ENCODE measurements at places on chromosomes 16 and 17.

DNA sequence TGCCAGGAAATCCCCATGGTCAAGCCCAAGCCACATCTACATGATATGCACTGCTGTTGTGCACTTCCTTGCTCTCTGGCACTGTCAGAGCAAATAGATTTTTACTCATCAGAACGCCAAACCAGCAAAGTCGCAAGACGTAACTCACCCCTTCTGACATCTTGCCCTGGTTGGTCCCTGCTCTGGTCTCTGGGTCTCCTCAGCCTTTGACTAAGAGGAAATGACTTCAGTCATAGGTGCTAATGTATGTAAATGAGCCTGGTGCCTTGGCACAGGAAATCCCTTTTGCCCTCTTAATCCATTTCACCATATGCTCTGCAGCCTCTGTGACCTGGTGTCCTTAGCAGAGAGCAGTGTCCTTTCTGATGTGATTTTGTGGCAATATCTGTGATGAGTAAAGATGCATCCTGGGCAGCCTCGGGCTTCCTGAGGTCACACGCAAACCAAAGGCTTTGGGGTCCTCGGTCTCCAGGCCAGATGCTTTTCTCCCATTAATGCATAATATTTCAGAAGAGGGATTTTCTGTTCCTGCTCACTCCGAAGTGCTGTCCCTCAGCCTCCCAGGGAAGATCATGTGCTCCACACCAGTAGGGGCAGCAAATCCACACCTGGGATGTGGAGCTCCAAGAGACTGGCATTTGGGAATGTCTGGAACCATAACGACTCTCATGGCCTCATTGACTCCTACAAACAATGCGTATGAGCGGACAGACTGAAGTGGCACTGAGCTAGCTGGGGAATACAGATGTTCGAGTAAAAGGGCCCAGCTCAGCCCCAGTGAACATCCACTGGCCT, 66.9 kb downstream of the GP2 start:
- DNase-seq: no peak

DNA sequence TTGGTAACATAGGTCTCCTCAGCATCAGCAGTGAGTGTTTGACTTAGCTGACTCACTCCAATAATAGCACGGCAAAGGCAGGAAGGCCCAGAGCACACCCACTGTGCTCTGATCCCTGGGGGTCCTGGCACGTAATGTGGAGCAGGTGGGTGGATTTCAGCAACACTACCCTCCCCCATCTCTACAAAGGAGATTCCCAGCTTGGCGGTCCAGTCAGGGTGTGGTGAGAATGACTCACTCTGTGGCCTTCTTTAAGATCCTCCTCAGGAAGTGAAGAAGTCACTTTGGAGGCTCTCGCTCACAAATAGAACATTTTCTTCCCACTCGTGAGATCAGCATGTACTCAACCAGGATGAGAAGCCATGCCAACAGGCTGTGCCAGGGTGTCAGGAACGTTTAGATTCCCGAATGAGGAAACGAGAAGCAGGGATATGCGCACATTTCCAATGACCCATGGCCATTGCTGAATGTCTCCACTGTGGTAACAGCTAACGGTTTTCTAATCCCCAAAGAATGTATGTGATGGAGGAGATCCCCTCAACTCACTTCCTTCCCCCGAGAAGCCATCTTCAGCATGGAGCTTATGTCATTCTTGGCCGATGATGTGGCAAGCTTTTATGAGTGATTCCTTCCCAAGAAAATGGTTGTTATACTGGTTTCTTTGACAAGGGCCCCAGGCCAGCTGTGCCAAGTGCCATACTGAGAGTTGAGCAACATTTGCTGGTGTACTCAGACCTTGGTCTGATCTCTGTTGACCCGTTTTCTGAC, 365.2 kb downstream of the C16orf95 start:
- no peak for DNase-seq

DNA sequence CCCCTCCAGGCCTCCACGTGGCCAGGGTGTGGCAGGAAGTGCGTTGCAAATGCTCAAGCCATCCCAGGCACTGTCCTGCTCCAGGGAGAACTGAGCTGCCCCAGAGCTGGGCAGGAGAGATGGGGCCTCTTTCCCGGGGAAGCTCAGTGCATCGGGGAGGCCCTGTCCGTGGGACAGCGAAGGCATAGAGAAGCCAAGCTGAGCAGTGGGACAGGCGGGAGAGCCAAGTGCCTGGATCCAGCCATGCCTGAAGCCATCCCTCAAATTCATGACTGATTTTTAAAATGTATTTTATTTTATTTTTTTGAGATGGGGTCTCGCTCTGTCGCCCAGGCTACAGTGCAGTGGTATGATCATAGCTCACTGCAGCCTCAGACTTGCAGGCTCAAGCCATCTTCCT, 25.4 kb upstream of the SSTR5 start:
- no peak for DNase-seq

- DNase-seq: no peak
These were observed 7.3 kb downstream of the DRC7 start for GRCh38 chr16:57701759-57702371.

- DNase-seq: no peak
These were observed 44.6 kb downstream of the GNA13 start for GRCh38 chr17:65011966-65012365.

- no peak for DNase-seq
These were observed 3.1 kb downstream of the FAM20A start for GRCh38 chr17:68598074-68598473.

GRCh38 chr16:74309789-74310781, 13.5 kb downstream of the PSMD7 start:
- peak; percentile 74 for DNase-seq

DNA sequence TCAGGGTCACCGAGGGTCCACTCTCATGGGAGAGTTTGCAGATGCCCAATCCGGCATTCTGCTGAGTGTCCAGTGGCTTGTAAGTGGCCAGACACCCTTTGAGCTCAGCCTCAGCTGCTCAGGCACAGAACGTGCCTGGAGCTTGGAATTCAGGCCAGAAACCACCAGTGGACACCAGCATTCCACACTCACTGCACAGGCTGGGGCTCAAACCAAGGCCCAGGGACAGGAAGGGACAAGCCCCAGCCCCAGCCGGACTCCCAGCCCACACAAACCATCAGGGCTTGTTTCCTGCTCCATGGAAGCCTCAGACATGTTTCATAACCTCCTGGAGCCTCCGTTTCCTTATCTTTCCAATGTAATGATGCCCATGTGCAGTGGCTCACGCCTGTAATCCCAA, 5.0 kb upstream of the NPRL3 start:
- DNase-seq: no peak

DNA sequence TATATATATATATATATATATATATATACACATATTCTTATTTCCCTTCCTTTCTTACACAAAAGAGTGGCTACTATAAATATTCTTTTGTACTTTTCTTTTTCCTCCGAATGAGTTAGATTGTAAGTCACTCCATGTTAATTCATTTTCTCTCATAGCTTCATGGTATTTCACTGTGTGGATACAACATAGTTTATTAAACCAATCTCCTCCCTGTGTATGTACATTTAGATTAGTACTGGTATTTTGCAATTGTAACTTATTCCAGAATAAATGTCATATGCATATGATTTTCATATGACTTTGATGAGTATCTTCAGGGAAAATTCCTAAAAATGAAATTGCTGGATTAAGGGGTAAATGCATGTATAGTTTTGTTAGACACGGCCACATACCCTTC, 20.0 kb upstream of the FA2H start:
- DNase-seq: no peak

DNA sequence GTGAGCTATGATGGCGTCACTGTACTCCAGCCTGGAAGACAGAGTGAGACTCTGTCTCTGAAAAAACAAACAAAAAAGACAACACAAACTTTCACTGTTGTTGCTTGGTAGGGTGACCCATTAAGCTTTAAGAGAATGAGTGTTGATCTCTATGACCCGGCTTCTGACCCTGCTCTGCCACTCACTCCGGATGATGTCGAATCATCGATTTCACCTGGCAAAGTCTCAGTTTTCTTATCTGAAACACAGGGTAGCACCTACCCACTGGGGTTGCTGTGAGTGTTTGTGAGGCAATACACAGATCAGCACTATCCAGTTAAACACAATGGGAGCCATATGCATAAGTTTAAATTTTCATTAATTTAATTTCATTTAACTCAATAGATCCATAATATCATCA, 20.6 kb upstream of the IRF8 start:
- DNase-seq: no peak

- DNase-seq: no peak
These were observed 1.3 kb downstream of the PSMD3 start for GRCh38 chr17:39981766-39982375.

DNA sequence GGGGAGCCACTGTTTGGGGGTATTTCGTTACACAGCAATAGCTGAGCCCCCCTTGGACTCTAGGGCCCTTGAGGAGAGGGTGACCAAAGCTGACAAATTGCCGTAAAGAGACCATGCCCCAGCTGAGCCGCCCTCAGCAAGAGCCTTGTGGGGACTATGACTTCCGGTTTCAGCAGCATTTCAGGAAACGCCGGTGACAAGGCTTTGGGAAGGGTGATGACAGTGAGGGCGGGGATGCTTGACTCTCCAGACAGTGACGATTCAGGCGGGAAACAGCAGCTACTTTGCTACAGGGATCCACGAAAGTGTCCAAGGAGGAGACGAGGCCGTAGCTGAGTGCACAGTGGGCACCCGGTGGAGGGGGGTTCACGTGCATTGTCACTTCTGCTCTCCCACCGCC, 360.8 kb downstream of the C16orf95 start:
- DNase-seq: no peak

GRCh38 chr17:7836596-7837407, 2.8 kb downstream of the KDM6B start:
- peak; percentile 85 for DNase-seq

GRCh38 chr16:14070877-14071575, at the start of gene MRTFB:
Gene MRTFB (plus strand): TSS chr16:14071319. CDS start chr16:14140607, 69,288 bp downstream.
- peak; percentile 95 for DNase-seq

All from activated CD4-positive, alpha-beta T cell treated with anti-CD3 and anti-CD28 coated beads, Interleukin-2, amount 10 ng/mL, durations not matched to agents 24 days and 14 days (primary cell).